OCI-LY7 (cell line): ENCODE measurements at places on chromosomes 7 and 10.
A peak's percentile ranks its signal among the peaks of the same experiment; 100 is the strongest.

DNA sequence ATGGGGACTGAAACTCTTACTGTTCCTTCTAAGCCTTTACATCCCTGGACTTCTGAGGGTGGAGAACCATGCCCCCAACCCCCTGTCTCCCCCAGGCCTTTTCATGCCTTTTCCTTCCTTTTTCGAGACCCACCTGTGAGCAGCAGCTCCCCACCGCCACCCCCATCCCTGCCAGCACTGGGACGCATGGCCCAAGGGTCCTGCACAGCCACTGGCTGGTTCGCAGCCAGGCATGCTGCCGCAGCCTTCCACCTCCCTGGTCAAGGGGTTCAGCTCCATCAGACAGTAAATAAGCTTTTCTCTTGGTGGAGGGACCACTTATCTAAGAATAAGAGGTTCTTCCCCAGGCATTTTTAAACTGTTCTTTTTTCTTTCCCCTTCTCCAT is 584.4 kb downstream of the GRM8 start:
- DNase-seq: no peak

DNA sequence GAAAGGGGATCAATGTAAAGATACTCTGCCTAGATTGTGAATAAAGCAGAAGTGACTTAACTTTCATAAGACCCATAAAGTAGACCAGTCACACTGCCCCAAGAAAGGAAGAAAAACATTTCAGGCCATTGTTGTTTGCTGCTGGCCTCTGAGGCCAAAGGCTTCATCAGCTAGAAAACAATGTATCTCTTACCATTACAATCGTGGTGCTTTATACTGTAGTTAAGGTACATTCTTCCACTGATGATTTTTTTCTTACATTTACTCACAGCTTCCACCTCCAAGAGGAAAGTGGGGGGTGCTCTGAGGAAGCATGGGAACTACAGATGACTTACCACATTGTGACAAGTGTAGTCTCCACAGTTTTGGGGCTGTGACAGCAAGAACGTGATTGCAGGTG is 68.6 kb downstream of the NRG3 start:
- no peak for DNase-seq

GRCh38 chr7:151699928-151700319 is 177.0 kb downstream of the PRKAG2 start:
- no peak for DNase-seq

DNA sequence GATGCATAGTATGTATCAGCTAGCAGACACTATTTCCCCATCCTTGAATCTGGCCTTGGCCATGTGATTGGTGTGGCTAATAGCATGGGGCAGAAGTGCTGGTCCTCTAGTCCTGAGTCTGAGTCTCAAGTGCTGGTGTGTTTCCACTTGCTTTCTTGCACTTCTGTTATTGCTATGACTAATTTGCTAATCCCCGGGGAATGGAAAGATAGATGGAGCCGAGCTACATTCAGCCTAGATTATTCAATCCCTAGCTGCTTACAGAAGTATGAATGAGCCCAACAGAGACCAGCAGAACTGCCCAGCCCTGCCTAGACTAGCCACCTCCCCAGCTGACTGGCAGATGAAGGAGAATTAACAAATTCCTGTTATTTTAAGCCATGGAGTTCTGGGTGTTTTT is 53.2 kb upstream of the SYPL1 start:
- DNase-seq: no peak

GRCh38 chr10:42998481-42999384 is 78.1 kb upstream of the RET start:
- DNase-seq: no peak

DNA sequence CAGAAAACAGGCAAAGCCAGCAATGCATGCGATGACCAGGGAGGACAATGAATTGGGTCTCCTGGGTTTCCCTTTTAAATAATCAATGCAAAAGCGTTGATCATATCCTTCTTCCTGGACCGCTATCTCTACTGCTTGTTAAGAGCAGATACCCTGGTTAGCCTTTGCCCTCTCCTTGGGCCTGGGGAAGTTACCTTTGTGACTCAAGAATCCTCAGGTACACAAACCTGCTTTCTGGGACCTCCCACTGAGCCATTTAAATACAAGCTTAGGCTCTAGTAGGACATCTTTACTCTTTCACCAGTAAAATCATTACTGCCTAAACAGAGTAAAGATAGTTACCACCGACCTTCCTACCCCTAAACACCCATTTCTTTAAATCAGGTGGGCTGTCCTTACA is 173.9 kb downstream of the WNT2 start:
- DNase-seq: no peak

- no peak for DNase-seq
Measured at GRCh38 chr10:66804962-66805361, 120.9 kb upstream of the LRRTM3 start.

GRCh38 chr7:42869131-42870020 is 42.5 kb downstream of the C7orf25 start:
- DNase-seq: no peak

DNA sequence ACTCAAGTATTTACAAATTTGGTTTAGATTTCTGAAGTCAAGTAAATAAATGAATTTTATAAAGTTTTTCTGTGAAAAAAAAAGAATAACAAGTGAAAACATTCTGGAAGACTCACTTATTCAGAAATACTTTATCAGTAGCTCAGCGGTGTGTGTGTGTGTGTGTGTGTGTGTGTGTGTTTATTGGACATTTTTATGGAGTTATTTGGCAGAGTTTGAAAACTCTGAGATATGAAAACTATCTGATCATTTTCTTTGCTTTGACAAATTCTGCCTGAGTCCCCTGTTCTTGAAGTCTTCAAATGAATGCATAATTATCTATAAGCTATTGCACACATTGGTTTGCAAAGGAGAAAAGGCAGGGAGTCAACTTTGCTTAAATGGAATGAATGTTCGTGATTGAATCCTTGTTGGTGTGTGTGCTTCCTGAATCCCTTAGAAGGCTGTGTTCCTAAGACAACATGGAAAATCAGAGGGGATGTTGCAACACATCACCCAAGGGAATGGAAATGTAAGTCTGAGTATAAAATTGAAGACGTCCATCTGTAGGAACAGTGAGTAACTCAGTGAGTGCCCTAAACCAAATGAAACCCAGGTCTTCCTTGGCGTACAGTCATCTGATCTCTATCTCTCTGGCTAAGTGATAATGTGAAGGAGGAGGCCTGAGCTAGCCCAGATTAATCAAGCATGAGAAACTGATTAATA is 160.9 kb downstream of the REEP3 start:
- no peak for DNase-seq

GRCh38 chr10:71483135-71483534 is 86.4 kb downstream of the CDH23 start:
- DNase-seq: no peak

DNA sequence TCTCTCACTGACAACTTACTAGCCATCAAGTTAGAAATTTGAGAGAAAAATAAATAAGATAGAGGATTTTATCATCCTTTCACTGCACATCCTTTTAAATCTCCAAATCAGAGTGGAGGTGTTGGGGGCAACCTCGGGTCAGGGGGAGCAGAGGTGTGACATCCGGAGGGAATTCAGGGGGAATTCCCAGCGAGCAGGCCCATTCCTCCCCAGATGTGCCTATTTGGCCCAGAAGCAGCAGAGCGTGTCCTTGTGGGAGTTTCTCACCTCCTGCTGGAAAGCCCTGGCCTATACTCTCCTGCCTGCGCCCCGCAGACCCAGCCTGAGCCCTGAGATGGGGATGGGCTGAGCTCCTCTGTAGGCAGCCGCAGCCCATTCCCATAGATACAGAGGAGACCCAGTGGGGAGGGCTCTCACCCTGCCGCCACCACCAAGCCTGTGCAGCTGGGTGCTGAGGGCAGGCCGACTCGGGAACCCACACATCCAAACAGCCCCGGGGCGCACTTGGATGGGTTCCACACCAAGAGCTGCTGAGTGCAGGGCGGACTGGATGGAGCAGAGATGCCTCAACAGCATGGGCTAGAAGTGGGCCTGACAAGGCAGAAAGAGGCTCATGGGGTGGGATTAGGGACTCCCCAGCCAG is 124.5 kb downstream of the CXCL12 start:
- DNase-seq: no peak

DNA sequence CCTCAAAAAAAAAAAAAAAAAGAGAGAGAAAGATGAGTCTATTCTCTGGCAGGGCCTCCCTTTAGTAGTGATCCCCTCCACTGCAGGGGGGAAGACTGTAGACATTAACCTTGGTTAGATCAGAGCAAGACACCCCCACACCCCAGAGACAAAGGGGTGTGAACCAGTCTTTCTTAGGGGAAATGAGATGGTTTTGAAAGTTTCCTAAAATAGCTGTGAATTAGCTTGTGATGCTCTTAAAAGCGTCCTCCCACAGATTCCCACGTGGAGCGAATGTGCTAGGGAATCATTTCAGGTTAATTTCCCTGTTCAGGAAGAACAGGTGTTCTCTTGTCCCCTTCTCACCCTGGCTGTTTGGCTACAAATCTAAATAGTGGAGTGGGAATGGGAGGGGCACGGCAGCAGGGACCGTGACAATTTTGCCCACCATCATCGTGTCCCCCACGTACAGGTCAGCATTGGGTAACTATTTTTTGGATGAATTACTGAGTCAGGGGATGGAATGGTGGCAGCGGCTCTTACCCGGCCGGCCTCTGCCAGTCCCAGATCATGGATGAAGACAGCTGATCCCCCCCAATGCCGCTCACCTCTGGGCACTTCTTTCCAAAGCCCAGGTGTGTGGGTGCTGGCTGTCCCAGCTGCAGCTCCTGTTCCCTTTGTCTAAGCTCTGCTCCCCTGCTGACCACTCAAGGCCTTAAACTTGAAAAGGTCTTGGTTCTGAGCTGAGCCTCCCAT is 152.9 kb downstream of the CCDC3 start:
- DNase-seq: no peak

GRCh38 chr7:92837000-92837749 is 802 bp upstream of the CDK6 start:
- DNase-seq: no peak

GRCh38 chr10:9268176-9268575 is 1213.7 kb downstream of the GATA3 start:
- no peak for DNase-seq

DNA sequence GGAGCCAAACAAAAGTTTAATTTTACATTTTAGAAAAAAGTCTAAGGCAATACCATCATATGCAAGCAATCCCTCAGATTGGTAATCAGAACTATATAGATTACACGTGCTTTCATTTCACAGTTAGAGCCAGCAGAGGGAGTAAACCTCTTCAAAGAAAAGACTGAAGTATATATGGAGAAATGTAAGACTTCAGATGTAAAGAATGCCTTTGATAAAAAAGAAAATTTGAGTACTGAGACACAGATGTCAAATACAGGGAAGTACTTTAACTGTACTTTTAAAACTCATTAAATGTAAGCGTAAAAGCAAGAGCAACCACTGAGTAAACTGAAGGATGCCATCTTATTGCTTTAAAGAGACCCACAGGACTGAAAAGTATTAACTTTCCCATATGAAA is 101.4 kb upstream of the FAM133B start:
- DNase-seq: peak; percentile 75

- no peak for DNase-seq
Measured at GRCh38 chr7:34320412-34320811, 337.6 kb upstream of the NPSR1 start.

- DNase-seq: no peak
Measured at GRCh38 chr7:119545118-119545517, 727.9 kb upstream of the KCND2 start.

GRCh38 chr7:135712182-135712782 is 15.7 kb downstream of the SLC13A4 start:
- peak; percentile 25 for DNase-seq

DNA sequence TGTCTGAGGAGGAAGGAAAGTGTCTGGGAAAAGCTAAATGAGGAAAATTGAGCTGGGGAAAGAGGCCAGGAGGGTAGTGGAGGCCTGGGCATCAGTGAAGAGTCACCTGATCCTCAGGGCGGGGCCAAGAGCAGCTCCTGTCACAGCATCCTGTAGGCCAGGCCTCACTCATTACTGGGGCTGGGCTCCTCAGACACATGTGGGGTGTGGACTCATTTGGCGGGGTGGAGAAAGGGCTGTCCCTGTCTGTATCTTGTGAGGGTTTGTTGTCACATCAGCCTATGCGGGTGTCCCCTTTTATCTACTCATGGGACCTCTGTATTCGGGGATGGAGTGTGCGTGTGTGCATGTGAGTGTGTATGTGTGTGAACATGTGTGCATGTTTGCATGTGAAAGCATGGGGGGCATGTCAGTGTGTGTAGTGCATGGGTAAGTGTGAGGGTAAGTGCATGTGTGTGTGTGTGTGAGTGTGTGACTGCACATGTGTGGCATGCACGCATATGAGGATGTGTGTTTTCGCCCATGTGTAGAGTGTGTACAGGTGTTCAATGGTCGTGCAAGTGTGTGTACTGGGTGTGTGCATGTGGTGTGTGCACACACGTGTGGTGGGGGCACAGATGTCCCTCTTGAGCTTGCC is 67.8 kb downstream of the RAMP3 start:
- DNase-seq: no peak
